ENCODE measurements at places on chromosomes 16 and 17.

- DNase-seq, result no peak
Observed at GRCh38 chr16:24208710-24209109, 47.4 kb upstream of the CACNG3 start.

DNA sequence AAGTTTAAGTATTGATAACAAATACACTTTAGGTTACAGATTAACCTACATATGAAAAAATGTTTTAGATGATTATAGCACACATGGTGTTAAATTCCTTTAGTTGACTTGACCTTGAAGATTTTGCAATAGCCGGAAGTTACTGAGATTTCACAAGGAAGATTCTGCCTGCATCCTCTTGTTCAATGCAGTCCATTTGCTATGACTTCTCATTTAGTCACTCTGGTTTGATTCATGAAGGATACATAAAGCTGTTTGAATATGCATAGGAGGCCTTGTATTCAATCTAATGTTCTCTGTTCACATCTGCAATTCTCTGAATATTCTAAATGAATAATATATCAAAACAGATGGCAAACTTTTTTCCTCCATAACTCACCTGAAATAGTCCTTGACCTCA, 870.2 kb upstream of the GOT2 start:
- DNase-seq, result no peak

GRCh38 chr17:66925811-66926500, 38.6 kb upstream of the CACNG4 start:
- DNase-seq, result no peak

GRCh38 chr17:60971515-60972369, 294.1 kb downstream of the BCAS3 start:
- no peak for DNase-seq
